GM19239 (cell line): ENCODE measurements at places on chromosomes 1 and 21.

- DNase-seq, result no peak
Measured at GRCh38 chr1:1809489-1809888, 31.2 kb upstream of the NADK start.

DNA sequence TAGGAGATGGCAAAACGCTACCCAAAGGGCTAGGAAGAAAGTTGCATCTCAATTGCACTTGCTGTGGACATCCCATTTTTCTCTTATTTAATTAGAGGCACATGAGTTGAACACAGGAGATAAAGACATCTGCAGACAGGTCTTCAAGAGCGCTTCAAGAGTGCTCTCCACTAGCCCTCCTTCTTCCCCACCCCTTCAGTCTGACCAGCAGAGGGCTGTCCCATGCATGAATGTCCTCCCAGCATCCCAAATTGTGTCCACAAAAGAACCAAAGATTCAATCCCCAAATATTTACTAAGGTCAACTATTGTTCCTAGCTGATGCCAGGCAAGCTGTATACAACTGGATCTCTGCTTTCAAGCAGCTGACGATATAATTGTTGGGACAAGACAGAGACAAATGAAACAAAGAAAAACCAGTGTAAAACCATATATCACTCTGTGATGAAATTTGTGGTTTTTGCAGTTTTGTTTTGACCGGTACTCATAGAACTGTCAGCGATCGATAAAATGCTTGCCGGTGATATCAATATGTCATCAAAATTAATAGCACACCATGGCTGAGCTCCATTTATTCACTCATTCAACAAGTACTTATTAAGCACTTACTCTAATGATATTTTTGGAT, 174.2 kb downstream of the TNR start:
- no peak for DNase-seq

- peak; percentile 2 for DNase-seq
Measured at GRCh38 chr1:83761167-83762038, 237.5 kb downstream of the TTLL7 start.

DNA sequence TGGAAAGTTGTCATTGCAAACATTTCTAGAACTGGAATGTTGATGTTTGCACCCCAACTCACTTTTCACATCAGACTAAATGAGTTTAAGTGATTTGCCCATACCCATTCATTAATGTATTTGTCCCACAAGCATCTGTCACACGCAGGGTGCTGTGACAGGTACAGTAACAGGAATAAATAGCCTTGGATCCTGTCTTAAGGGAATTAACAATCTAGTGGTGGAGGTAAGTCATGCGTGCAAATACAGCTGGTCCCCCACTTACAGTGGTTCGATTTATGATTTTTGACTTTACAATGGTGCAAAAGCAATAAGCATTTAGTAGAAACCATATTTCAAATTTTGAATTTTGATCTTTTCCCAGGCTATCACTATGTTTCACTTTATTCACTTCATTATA, 17.5 kb upstream of the PRDM2 start:
- no peak for DNase-seq

GRCh38 chr1:153540394-153541361, at the start of gene S100A5:
S100A5 (minus strand) TSS chr1:153540934; CDS start chr1:153540191, 743 bp downstream.
- no peak for DNase-seq

DNA sequence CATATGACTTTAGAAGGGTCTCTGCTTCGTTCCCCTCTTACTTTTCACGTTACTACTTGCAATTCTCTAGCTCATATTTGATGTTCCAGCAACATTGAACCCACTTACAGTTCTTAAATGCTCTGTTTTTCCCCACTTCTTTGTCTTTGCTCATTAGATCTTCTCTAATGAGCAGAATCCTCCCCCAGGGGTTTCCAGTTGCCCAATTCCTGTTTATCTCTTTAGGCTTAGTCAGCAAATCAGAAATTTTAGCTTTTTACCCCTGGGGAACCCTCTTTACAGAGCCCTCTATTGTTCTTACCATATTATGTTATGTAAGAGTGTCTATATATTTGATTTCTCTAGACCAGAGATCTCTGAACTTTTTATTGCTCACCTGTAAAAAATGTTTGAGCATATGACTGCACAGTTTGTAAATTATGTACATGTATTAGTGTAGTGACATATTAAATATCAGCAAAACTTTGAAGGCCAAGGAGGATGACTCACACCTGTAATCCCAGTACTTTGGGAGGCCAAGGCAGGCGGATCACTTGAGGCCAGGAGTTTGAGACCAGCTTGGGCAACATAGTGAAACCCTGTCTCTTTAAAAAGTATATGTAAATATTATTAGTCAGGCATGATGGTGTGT, 71.4 kb downstream of the FNBP1L start:
- DNase-seq, result no peak

DNA sequence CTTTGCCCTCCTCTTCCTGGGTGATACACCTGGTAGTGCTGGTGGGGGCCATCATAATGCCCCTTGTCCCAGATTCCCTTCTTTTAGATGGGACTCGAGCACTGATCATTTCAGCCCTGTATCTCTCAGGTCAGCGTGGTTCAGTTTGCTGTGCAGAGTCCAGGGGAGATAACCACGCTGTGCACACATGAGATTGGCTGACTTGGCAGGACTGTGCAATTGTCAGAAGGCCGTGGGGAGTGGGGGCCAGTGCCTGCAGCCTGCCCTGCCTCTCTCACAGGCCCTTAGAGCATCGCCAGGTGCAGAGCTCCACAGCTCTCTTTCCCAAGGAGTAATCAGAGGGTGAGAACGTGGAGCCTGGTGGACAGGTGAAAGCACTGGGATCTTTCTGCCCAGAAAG, 15.2 kb downstream of the EPHX1 start:
- no peak for DNase-seq

- no peak for DNase-seq
Measured at GRCh38 chr1:90012300-90012699, 17.4 kb downstream of the ZNF326 start.

- no peak for DNase-seq
Measured at GRCh38 chr1:74650561-74650960, 23.0 kb downstream of the ERICH3 start.

DNA sequence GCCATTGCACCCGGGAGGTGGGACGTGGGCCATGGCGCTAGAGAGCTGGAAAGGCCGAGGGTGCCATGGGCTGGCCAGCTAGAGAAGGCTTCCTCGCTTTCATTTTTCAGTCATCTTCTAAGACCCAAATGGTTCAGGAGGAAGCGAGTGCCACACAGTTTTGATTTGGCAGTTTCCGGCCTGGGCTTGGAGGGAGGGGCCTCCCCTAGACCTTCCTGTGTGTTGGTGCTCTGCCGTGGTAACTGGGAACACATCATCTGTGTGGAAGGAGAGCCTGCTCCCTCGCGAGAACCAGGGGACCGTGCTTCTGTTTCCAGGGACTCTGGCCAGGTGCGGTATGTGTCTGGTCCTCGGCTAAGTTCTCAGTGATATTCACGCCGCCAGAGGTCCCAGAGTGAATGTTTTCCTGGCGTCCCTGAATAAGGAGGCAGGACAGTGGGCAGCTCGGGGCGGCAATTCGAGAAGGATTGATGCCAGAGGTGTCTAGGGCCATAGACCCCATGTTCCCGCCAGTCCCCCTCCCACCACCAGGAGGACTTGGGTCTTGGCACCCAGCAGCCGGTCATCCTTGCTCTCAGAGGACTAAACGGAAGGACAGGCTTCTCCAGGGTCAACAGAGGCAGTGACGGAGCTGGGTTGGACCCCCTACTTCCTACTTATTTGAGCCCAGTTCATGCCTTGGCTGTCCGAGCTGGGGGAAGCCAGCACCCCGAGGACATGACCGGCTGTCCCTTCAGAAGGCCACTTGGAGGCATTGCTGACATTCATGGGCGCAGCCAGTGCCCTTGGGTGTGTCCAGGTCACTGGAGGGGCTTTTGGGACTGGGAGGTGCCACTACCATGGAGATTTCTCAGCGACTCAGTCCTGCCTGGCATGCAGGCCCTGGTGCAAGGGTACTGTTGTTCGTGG, 2.7 kb upstream of the NPHP4 start:
- peak; percentile 74 for DNase-seq

DNA sequence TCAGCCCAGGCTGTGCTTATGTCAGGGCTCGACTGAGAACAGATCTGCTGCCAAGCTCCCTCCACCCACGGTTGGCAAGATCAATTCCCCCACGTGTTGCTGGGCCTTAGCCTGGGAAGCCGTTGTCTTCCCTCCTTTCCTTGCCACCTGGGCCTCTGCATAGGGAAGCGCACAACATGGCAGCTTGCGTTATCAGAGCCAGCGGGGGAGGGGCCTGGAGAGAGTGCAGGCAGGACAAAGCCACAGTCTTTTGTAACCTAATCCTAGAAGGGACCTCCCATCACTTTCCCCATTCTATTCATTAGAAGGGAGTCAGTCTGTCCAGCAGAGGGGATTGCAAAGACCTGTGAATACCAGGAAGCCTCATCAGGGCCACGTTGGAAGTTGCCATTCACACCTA, 17.0 kb upstream of the IGSF21 start:
- no peak for DNase-seq

GRCh38 chr21:36419996-36420395, 34.8 kb downstream of the CHAF1B start:
- peak; percentile 76 for DNase-seq

- no peak for DNase-seq
Measured at GRCh38 chr1:155473151-155473821, 89.3 kb downstream of the ASH1L start.

DNA sequence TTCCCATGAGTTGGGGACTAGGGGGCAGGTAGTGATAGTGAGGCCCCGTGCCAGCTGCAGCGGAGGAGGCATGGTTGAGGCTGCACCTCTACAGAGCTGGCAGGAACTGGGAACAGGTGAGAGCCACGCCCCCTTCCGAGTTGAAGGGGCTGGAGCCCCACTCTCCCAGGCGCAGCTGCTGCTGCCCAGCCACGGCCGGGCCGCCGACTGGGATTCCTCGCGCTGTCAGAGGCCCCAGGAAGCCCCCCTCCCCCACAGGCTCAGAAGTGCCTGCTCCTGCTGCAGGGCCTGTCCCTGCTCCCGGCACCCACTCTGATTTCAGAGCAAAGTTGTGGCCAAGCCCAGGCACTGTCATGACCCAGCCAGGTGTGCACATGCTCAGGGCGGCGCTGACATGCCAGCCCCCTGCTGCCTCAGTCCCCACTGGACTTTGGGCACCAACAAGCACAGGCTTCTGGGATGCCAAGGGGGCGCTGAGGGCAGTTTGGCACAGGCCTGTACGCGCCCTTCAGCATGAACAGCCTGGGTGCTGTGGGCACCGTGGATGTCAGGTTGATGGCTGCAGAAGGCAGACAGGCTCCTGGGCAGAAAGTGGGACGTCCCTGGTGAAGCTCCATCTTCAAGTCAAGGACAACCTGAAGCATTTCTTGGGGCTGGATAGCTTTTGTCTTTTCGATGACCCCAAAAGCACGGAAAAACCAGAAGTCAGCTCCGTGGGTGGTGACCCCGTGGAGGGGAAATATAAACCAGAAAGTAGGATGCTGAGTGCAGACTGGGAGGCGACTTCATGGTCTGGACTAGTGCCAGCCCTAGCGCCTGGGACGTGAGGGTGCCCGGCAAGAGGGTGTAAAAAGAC, 121.5 kb downstream of the SIM2 start:
- no peak for DNase-seq

DNA sequence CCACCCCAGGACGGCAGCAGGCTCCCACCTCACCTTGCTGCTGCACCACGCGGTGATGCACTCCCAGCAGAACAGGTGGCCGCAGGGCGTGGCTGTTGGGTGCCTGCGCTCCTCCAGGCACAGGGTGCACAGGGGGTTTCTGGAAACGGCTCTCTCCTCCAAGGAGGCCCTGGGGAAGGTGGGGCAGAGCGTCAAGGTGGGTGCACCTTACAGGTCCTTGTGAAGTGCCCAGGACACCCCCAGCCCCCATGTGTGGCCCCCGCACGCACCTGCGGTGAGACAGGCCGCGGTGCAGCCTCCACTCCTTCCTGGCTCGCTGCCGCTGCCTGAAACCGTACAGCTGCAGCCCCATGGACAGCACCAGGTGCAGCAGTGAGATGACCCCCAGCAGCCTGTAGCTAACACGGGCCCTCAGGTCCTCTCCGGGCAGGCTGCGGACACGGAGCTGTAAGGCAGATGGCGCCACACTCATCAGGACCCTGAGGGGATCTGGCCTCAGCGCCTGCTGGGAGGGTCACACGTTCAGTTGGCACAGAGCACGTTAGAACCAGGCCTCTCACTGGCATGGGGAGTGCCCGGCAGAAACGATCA, 5.8 kb downstream of the PEX10 start:
- DNase-seq, result no peak

DNA sequence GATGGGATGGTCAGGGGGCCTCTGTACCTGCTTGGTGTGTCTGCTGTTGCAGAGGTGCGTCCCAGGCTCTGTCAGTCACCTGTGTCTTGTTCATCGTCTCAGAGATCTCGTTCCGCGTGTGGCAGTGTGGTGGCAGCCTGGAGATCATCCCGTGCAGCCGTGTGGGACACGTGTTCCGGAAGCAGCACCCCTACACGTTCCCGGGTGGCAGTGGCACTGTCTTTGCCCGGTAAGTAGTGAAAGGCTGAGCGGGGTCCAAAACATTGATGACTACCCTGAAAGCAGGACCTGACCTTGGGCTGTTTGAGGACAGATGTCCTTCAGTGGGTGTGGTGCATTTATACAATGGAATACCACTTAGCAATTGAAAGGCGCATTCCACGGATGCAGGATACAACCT, 171.0 kb downstream of the PGBD5 start:
- no peak for DNase-seq

GRCh38 chr21:41921021-41921420, 32.8 kb downstream of the C2CD2 start:
- DNase-seq, result peak; percentile 52

- no peak for DNase-seq
Measured at GRCh38 chr1:156102633-156103511, 11.6 kb upstream of the LMNA start.

DNA sequence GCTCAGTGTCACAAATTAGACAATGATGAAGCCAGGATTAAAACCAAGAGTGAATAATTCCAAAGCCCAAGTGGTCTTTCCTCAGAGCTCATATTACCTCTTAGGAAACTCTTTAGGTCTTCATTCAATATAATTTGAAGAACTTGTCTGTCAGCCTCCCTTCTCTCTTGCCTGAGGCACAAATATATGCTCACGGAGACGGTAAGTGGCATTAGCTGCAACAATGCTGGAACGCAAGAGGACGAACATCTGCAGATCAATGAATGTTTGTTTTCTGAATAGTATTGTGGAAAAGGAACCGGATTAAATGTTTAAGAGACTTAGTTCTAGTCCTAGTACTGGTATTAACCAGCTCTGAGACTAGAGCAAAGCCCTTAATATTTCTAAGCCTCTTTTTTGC, 39.7 kb upstream of the LYST start:
- DNase-seq, result no peak

DNA sequence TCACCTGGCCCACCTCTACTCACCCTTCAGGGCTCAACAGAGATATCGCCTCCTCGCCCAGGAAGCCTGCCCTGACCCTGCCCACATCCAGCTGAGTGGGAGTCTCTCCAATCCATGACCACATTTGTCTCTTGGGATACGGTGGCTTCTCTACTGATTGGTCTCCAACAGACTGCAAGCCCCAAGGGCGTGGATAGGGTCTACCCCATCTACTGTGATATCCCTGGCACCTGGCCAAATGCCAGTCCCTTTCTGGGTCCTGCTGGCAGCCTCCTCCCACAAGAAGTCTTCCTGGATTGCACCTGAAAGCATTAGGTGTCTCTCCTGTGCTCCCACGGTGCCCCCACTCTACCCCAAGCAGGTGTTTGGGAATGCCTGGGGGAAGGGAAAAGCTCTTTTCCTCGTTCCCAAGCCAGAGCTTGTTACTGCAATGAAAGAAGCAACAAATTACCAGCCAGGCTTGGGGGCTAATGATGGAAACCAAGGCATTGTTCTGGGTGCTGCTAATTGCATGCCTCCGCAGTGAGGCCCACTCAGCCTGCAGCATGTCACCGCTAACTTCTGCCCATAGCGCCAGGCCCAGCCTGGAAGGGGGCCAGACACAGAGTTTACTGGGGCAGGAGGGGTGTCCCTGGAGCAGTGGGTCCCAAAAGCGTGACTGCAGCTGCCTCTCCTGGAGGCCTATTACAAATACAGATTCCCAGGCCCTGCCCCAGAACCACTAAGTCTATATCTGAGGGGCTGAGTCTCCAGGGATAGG, 90.7 kb upstream of the IFFO2 start:
- DNase-seq, result no peak
